Activated T-cell treated with anti-CD3 and anti-CD28 coated beads, Interleukin-2, amount 50 U/mL, for 48 hours (primary cell): ENCODE measurements at places on chromosomes 2 and 18.

- DNase-seq, result no peak
Measured at GRCh38 chr2:241900251-241901017, 30.9 kb downstream of the RTP5 start.

GRCh38 chr18:32753656-32754260 lies 19.1 kb downstream of the KLHL14 start:
- DNase-seq, result no peak

- DNase-seq, result no peak
Measured at GRCh38 chr2:170221317-170222288, 43.7 kb downstream of the MYO3B start.

DNA sequence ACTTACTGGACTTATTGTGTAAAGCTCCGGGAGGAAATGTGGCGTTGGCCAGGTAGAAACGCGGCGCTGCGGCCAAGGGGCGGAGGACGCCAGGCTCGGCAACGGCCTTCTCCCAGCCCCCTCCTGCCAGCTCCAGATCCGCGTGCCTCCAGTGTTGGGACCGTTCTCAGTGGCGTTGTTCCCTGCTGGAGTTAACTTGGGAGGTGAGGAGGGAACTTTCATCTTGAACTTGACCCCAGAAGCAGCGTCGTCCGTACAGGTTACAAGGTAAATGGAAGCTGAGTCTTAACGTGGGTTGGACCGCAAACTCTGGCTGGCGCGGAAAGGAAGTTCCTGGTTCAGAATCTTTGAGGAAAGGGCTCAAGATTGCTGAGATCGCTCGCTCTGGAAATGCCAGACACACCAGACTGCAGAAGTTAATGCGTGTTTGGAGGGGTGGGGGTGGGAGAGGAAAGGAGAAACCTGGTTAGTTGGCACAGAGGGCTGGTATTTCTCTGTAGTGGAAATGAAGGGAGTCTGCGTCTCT lies 1.3 kb downstream of the TANC1 start:
- DNase-seq, result peak; percentile 25

DNA sequence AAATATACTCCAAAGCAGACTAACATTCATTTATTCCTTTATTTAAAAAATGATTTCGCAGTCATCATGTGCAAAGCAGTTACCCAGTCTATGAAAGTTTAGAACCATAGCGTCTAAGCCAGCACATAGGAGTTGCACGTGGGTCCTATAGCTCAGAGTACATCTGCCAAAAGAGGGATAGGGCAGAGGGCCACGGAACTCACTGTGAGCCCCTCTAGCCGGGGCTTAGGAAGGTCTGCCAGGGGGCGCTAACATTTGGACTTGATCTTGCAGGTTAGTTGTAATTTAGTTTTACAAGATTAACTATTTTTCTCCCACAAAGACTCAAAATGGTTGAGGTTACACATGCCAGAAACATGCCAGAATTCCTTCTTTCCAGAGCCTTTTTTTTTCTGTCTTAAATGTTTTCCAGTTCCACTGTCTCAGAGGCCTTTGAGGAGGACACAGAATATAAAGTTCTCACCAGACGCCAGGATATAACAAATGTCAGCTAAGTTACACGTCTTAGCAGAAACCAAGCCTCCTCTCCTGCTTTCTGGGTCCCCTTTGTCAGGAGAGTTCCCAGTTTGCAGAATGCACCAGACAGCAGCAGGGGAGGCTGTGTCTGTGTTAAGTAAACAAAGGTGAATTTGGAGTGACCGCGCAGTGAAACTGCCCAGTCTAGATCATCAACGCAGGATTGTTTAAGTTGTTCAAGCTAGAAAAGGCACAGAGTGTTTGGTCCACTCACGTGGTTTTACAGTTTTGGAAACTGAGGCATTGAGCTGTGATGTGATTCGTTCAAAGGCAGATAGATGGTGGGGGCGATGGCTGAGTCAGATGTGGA lies 292.0 kb downstream of the PRKCE start:
- no peak for DNase-seq
